ENCODE measurements at places on chromosomes 16 and 17. TPM values are rescaled to one million over a fixed set of nuclear protein-coding genes. Genes with fewer than 3 reads are reported as not detected.
A peak's percentile ranks its signal among the peaks of the same experiment; 100 is the strongest.

DNA sequence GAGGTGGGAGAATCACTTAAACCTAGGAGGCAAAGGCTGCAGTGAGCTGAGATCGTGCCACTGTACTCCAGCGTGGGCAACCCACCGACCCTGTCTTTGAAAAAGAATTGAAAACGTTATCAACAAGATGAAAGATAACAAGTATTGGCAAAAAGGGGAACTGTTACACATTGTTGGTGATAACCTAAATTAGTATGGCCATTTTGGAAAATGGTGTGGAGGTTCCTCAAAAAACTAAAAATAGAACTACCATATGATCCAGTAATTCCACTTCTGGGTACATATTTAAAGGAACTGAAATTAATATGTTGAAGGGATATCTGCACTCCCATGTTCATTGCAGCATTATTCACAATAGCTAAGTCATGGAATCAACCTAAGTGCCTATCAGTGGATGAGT is 61.0 kb downstream of the ABHD15 start:
- no peak overlapping the region for H3K27ac ChIP-seq
- H3K36me3 ChIP-seq = peaks cover 26% of the 10 kb centered on the region
- H3K4me3 ChIP-seq = no peak overlapping the region
- H3K4me1 ChIP-seq = no peaks in the 10 kb centered on the region
- no peaks in the 10 kb centered on the region for H3K27me3 ChIP-seq

DNA sequence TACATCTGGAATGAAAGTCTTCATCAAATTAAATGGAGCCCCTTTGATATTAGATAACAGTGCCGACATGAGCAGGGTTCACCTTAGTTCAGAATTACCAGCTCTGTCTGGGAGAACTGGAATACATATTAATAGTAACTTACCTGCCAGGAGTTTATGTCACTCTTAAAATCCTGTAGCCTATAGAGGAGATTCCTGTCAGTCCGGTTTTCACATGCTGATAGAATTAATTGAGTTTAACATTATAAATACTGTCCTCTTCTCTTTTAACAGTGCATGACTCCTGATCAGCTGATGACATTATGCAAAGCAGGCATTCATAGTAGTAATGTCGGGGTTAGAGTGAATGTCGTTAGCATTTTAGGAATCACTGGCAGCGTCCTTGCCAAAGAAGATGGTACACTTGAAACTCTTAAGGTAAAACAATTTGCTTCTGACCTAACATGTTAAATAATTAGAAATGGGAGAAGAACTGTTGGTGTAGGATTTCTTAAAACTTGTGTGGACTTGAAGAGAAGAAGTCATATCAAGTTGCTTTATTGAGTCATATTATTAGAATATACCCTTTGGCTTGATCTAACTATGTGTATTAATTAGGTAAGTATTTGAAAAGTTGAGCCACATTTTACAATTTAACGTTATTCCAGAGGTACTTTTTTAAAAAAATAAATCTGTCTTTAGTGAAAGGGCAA is 34.3 kb downstream of the HEATR3 start:
- H3K27ac ChIP-seq = no peak overlapping the region
- H3K36me3 ChIP-seq = peaks cover 31% of the 10 kb centered on the region
- H3K4me1 ChIP-seq = peaks cover 18% of the 10 kb centered on the region

- H3K27me3 ChIP-seq = peaks cover 53% of the 10 kb centered on the region
- no peak for DNase-seq
- H3K4me3 ChIP-seq = no peak overlapping the region
- H3K27ac ChIP-seq = no peak overlapping the region
- H3K4me1 ChIP-seq = no peaks in the 10 kb centered on the region
These were observed 38.9 kb downstream of the MRPS23 start for GRCh38 chr17:57810721-57811637.

GRCh38 chr16:31488468-31489297 is 5.8 kb downstream of the SLC5A2 start:
- no peaks in the 10 kb centered on the region for H3K4me1 ChIP-seq
- peak overlapping the region; percentile 87 for H3K4me3 ChIP-seq
- H3K36me3 ChIP-seq = peaks cover 2% of the 10 kb centered on the region
- no peak overlapping the region for H3K27ac ChIP-seq
- H3K27me3 ChIP-seq = peaks cover 22% of the 10 kb centered on the region
- DNase-seq = no peak

DNA sequence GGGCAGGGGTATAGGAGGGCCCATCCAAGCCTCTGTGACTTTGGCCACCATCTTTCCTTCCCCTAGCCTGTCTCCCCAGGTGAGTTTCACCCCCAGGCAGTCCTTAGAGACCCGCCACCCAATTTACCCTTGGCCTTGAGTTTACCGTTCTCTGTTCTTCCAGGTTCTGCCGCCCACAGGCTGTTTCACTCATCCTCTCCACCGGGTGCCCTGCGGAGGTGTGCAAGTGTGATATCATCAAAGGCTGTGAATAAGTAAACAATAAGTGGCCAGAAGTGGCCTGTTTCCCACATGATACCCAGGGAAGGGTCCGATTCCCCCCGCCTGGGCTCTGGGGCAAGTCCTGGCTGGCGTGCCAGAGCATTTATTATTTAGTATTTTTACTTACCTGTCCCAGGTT is 15.1 kb upstream of the TLCD3B start:
- DNase-seq = no peak
- no peak overlapping the region for H3K4me3 ChIP-seq
- peaks cover 18% of the 10 kb centered on the region for H3K27me3 ChIP-seq
- no peak overlapping the region for H3K27ac ChIP-seq
- H3K36me3 ChIP-seq = no peaks in the 10 kb centered on the region

- peak overlapping the region; percentile 51 for H3K4me3 ChIP-seq
- H3K4me1 ChIP-seq = peaks cover 22% of the 10 kb centered on the region
- H3K36me3 ChIP-seq = peaks cover 9% of the 10 kb centered on the region
These were observed 243.3 kb downstream of the MSI2 start for GRCh38 chr17:57499648-57500049.

DNA sequence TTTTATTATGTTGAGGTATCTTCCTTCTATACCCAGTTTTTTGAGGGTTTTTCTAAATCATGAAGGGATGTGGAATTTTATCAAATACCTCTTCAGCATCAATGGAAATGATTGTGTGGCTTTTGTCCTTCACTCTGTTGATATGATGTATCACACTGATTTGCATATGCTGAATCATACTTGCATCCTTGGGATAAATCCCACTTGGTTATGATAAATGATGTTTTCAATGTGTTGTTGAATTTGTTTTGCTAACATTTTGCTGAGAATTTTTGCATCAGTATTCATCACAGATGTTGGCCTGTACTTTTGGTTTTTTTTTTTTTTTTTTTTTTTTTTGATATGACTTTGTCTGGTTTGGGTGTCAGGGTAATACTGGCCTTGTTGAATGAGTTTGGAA is 23.1 kb downstream of the CD300LB start:
- H3K27me3 ChIP-seq = peaks cover 3% of the 10 kb centered on the region
- no peak overlapping the region for H3K4me3 ChIP-seq
- H3K4me1 ChIP-seq = peaks cover 16% of the 10 kb centered on the region
- no peak for DNase-seq
- no peak overlapping the region for H3K27ac ChIP-seq

GRCh38 chr16:4110065-4110464 is 6.2 kb downstream of the ADCY9 start:
- H3K4me1 ChIP-seq = peaks cover 50% of the 10 kb centered on the region
- peaks cover 31% of the 10 kb centered on the region for H3K36me3 ChIP-seq
- H3K27me3 ChIP-seq = no peaks in the 10 kb centered on the region
- H3K4me3 ChIP-seq = no peak overlapping the region

GRCh38 chr16:61617219-61617783 is 418.9 kb downstream of the CDH8 start:
- no peak overlapping the region for H3K4me3 ChIP-seq
- no peak for DNase-seq
- no peaks in the 10 kb centered on the region for H3K4me1 ChIP-seq
- H3K36me3 ChIP-seq = no peaks in the 10 kb centered on the region

- H3K4me3 ChIP-seq = no peak overlapping the region
- no peaks in the 10 kb centered on the region for H3K27me3 ChIP-seq
- peaks cover 19% of the 10 kb centered on the region for H3K36me3 ChIP-seq
- H3K27ac ChIP-seq = no peak overlapping the region
- DNase-seq = peak; percentile 0
- H3K4me1 ChIP-seq = peaks cover 6% of the 10 kb centered on the region
These were observed 20.2 kb downstream of the TSPOAP1 start for GRCh38 chr17:58308173-58308984.

DNA sequence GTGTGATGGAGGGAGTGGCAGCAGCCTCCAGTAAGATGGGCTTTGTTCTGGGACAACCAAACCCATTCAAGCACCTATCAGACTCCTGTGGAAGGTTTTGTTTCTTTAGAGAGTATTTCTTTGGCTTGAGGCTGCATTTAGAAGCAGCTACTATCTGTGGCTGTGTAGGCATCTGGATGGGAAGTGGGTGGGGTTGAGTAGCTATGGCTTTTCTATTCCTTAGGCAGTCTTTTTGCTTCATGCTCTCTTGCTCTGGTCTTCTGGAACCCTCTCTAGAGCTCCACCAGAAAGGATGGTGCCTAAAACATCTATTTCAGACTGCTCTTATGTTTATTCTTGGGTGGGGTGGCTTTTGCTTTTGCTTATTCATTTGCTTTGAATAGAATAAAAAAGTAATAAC is 19.9 kb downstream of the TNRC6A start:
- H3K4me3 ChIP-seq = no peak overlapping the region
- H3K27me3 ChIP-seq = no peaks in the 10 kb centered on the region
- H3K36me3 ChIP-seq = peaks cover 9% of the 10 kb centered on the region
- peak overlapping the region; percentile 1 for H3K27ac ChIP-seq

GRCh38 chr16:66984892-66985311 is 3.5 kb upstream of the CES4A start:
- H3K36me3 ChIP-seq = peaks cover 11% of the 10 kb centered on the region
- H3K27ac ChIP-seq = peak overlapping the region; percentile 99
- peak; percentile 51 for DNase-seq
- peaks cover 53% of the 10 kb centered on the region for H3K4me1 ChIP-seq
- peak overlapping the region; percentile 59 for H3K4me3 ChIP-seq

- H3K36me3 ChIP-seq = peaks cover 8% of the 10 kb centered on the region
- peaks cover 25% of the 10 kb centered on the region for H3K27me3 ChIP-seq
- no peak overlapping the region for H3K4me3 ChIP-seq
These were observed 103.9 kb downstream of the MGAT5B start for GRCh38 chr17:76972046-76972641.

- peaks cover 82% of the 10 kb centered on the region for H3K4me1 ChIP-seq
- H3K4me3 ChIP-seq = peak overlapping the region; percentile 94
- peaks cover 38% of the 10 kb centered on the region for H3K36me3 ChIP-seq
- H3K27me3 ChIP-seq = no peaks in the 10 kb centered on the region
- H3K27ac ChIP-seq = peak overlapping the region; percentile 88
These were observed 1.1 kb upstream of the PIGS start for GRCh38 chr17:28572259-28573039.

DNA sequence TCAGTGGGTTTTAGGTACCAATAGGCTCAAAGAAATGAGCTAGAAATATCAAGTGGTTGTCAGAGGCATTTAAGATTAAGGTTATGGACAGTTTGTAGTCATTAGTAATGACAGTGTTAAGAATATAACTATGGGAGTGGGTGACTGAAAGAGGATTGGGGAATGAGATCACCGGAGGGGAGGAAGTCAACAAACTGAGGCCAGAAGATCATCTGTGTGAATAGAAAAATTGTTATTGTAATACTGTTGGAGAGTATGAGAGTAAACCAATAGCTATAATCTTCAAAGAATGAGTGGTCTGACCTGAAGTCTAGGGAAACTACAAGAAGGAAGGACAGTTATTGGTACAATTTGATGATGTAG is 197.1 kb downstream of the TANC2 start:
- no peaks in the 10 kb centered on the region for H3K36me3 ChIP-seq
- no peaks in the 10 kb centered on the region for H3K4me1 ChIP-seq
- no peak overlapping the region for H3K27ac ChIP-seq
- no peak overlapping the region for H3K4me3 ChIP-seq

GRCh38 chr16:2719328-2720063 is 528 bp downstream of the PRSS27 start:
- H3K36me3 ChIP-seq = no peaks in the 10 kb centered on the region
- H3K4me1 ChIP-seq = no peaks in the 10 kb centered on the region
- H3K4me3 ChIP-seq = no peak overlapping the region

DNA sequence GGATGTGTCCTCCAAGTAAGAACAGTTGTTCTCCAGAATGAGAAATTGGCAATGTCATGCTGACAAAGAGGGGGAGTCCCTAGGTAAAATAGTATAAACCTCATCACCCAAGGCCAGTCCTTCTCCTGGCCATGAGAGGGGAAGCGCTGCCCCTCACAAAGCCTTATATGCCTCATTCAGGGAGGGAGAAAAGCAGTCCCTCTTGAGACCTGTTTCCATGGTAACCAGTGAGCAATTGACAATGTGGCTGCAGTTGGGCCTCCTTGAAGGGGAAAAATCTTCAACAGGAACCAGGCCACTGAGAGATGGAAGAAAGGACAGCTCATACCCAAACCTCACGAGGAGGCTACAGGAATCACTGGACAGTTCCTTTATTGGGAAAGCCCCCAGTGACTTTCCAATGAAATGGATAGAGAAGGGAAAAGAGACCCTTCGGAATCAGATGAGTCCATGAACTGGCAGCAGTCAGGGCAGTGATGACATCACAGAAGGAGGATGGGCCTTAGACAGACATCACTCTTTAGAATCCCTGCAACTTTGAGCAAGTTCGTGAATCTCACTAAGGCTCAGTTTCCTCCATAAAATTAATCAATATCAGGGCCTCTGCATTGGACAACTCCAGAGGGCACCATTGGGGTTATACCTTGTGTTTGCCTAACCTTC is 275.7 kb downstream of the TOX3 start:
- H3K27me3 ChIP-seq = no peaks in the 10 kb centered on the region
- H3K4me3 ChIP-seq = no peak overlapping the region
- no peak for DNase-seq
- no peaks in the 10 kb centered on the region for H3K36me3 ChIP-seq

Gene ASGR1
- total RNA-seq = 1.1 TPM

Gene LGALS9B
- total RNA-seq = not detected

Gene RHBDF1
- 0.52 TPM for total RNA-seq

Gene TBC1D3E
- total RNA-seq = not detected

Gene SGSH
- 22.2 TPM for total RNA-seq

Gene CCDC200
- 0.47 TPM for total RNA-seq

Gene SHBG
- total RNA-seq = not detected
